Activated T-cell treated with anti-CD3 and anti-CD28 coated beads, Interleukin-2, amount 50 U/mL, for 4 hours (primary cell): ENCODE measurements at places on chromosomes 6 and 20.

GRCh38 chr6:160319246-160319645 is 28.9 kb upstream of the SLC22A3 start:
- DNase-seq = no peak

DNA sequence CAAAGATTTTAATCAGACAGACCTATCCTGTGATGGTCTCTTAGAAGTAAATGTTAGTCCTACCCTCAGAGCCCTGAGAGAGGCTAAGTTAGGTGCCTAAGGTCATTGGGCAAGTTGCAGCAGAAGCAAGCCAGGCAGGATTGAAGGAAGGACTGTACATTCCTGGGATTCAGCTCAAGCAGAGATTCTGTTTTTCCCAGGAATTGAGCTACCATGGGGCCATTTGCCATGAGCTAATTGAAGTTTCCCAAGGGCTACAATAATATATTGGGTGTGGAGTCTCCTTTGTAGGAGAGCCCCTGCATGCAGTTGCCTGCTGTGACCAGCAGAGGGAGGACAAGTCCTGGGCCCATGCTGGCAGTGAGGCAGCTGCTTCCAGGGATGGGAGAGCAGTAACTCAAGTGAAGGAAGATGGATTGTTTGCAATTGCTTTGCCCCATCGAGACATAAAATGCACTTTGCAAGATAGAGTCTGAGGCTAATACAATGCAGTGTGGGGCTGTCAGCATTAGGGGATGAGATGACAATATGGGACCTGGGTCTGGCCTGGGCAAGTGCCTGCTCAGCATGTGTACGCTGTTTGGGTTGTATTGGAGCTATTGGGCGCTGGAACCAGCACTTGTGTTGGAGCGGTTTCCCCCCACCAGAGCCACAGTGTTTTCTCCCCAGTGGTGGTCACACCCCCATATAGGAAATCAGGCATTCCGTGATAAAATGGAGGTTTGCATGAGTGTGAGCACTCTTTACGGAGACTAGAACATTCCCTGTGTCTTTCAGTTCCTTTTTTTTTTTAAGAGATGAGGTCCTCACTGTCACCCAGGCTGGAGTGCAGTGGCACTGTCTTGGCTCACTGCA is 27.9 kb downstream of the DNMT3B start:
- peak; percentile 67 for DNase-seq

DNA sequence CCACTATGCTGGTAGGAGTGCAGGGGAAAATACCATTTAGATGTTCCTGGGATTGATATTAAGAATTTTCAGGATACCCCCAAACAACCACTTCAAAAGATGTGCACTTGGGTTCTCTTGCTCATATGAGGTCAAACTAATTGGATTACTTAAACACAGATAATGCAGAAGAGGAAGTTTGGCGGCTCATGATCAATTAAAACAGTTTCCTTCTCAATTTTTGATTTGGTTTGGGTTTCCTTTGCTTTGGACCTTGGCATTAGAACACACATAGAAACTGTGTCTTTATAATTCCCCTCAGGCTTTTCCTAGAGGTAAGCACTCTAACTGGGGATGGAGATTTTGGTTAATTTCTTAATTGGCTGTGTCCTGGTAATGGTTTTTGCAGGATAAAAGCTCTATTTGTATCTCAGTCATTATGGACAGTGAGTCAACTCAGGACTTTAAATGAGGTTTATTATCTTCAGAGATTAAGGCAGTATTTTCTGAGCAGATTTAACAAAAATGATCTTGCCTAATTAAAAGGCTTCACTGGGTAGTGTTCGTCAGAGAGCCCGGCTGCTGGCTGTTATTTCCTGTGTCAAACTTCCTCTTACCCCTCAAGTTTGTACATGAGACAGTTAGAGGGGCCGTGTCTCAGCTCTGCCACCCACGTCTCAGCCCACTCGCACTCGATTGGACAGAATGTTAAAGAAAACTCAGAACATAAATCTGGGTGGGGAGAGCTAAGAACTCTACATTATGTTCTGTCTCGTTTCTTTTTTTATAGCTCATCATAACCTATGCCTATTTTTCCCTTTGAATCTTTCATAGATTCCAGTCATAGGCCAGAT is 50.3 kb upstream of the PREP start:
- DNase-seq = peak; percentile 36

DNA sequence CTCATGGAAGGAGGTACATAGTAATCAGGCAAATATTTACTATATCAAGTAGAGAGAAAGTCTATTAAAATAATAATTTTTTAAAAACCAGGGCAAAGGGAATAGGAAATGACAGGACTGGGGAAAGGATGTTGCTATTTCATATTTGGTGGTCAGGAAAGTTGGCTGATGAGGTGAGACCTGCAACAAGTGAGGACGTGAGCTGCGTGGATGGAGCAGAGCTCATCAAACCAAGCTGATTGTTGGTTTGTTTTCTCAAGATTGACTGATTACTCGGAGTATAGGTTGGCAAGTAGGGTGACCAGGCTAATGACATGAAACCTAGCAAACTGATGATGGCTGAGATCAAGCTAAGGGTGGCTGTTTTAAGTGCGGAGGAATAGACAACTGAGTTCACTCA is 6.0 kb downstream of the GJA1 start:
- no peak for DNase-seq

GRCh38 chr20:16498526-16499253 is 74.6 kb downstream of the KIF16B start:
- DNase-seq = no peak

DNA sequence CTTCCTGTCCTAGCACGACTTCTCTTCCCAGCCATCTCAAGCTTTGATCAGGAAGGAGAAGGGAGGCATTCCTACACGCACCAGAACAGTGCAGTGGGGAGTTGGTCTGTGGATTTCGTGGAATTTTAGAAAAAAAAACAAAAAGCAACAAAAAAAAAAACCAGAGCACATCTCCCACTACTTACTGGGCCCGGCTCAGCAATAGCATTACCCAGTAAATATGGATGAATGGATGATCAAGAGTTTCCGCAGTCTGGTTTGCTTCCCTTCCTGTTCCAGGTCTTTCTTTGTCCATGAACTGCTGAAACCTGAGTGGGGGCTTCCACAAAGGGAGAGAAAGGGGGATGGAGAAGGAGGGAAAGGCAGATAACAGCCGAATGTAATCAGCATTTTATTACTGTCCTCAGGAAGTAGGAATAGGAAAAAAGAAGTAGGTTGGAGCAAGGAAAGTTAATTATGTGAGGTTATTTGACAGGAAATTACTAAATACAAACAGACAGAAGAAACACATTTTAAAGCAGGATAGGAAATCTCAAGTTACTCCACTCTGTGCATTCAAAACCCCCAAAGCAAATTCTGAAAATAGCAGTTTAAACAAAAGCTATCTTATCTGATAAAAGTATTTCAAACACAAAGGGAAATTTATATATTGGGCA is 349.0 kb downstream of the PRL start:
- DNase-seq = no peak

DNA sequence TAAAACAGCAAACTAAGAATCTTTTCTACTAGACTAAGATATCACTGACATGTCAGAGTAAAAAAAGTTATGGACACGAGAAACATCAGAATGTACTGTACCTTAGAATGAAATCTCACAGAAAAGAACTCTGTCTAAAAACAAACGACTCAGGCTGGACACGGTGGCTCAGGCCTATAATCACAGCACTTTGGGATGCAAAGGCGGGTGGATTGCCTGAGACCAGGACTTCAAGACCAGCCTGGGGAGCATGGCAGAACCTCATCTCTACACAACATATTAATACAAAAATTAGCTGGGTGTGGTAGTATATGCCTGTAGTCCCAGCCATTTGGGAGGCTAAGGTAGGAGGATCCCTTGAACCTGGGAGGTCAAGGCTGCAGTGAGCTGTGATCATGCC is 122.6 kb downstream of the PRND start:
- DNase-seq = no peak

GRCh38 chr20:46237227-46237626 is 71.1 kb downstream of the CDH22 start:
- DNase-seq = no peak

DNA sequence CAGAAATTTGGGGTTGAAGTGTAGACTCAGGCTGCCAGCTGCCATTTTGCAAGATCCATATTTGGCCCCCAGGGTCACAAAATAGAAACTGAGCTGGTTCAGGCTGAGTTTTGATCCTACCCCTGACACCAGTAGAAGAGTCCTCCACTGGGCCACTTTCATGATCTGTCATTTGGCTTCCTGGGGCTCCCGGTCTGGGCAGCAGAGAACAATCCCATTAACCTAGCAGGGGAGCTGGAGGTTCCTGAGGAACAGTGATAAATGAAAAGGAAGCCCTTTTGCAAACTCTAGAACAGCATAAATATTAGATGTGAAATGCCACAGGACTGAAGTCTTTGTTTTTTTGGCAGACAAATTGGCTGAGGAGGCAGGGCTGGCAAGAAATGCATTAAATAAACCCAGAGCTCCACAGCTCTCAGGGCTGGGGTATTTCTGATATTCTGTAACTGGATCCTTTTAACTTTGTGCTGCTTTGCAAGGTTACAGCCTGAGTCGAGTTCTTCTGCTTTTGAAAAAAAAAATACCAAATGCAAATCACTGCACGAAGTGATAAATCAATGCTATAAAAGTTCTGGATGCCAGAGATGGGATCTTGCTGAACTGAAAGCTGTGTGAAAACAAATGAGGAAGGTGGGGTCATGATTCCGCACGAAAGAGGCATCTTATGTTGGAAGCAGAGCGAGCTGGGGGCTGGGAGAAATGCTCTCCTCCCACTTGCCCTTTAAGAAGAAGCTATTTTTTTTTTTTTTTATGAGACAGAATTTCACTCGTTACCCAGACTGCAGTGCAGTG is 64.4 kb downstream of the SULF2 start:
- DNase-seq = no peak

DNA sequence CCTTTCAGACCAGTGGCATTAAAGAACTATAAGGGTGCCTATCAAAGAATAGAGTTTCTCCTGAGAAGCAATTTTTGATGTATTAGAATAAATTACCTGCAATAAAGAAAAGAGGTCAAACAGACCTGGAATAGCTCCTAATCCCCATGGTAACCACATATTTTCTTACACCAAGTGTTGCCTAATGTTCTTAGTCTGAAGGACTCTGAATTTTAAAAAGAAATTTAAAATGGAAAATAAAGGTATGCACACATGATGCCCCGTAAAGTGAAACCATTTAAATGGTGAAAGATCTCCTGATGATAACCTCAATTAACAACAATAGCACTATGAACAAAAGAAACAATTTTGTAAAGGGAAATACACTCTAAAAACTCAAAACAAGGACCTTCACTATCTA is 55.1 kb upstream of the LOC128125822 start:
- DNase-seq = no peak

DNA sequence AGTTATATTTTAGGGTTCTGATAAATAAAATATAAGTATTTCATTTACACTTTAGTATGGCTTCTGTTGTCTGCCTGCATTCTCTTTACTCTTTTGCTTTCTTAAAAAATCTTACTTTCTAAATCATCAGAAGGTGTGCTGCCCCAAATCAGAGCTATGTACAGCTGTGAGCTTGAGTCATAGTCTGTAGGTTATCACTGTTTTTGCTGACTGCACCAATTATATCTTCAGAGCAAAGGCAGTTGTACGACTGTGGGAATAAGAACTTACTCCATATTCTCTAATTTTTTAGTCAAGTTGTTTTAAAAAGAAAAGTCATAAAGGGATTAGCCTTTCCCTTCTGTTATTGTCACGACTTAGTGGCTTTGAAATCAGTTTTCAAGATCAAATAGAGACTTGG is 1649.0 kb downstream of the HACE1 start:
- no peak for DNase-seq

DNA sequence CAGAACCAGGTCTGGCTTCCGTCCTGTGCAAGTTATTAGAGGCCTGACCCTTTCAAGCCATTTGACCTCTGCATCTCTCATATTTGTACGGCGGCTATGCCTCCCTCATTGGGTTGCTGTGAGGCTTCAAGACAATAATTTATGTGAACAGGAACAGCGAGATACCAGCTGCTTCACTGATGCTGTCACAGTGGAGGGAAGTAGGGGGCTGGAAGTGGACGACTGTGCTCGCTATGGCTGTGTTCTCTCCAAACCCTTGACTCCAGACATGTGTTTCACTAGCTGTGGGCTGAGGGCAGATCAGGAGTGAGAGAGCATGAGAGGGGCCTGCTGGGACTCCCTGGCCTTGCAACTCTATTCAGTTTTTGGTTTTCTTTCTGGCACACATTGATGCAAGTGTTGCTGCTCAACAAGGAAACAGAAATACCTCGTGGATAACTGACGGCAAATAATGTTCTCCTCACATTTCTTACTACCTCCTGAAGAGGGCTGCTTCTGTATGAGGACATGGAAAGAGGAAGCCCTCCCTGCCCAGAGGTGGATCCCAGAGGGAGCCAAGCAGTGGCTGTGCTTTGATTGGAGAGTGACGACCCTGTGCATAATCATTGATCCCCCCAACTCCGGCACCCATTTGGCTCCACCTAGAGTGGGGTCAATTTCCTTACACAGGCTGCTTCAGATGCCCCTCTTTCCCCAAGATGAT is 34.7 kb upstream of the SCP2D1 start:
- DNase-seq = no peak

GRCh38 chr6:31785475-31785874 is 8.3 kb upstream of the VWA7 start:
- DNase-seq = no peak

DNA sequence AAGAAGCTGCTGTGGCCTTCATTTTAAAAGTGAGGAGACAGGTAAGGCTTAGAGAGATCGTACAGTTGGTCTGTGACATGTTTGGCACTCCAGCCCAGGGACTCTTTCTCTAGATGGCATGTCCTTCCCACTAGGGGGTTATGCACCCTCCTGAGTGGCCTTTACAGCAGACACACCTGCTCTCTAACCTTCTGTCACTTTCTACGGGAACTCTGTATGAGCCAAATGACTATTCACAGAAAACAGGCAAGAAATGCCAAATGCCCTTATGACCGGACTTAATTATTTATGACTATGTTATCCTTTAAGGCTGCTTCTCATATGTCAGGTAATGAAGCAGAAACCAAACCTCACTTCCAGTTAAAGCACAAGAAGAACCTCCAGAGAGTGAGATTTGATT is 91.2 kb downstream of the MAP3K5 start:
- DNase-seq = no peak

- DNase-seq = no peak
Measured at GRCh38 chr6:7588506-7588905, 1.5 kb upstream of the SNRNP48 start.

- DNase-seq = no peak
Measured at GRCh38 chr6:117601811-117602150, 530 bp downstream of the GOPC start.

GRCh38 chr6:5461365-5461764 is 200.1 kb downstream of the FARS2 start:
- no peak for DNase-seq

DNA sequence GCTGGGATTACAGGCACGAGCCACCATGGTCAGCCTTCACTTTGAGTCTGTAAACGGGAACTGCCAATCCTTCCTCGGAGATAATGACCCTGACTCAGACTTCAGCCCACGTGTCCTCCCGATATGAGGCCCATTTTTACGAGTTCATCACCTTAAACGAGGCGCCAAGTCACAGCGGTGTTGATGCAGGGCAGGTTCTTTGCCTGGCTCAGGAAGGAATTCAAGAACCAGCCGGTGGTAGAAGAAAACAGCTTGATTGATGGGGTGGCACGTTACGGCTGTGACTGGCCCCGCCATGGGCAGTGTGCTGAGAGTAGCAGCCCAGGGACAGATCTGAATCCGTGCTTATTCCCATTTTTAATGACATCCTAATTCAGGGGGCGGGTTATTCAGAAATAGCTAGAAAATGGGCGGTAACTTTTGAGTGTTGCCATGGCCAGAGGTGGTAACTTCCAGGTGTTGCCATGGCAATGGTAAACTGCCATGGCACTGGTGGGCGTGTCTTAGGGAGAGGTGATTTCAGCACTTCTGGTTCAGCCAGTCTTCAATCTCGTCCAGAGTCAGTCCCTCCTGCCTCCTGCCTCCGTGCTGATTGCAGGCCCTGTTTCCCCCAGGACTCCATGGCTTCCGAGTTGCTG is 9.1 kb upstream of the MAP1LC3A start:
- DNase-seq = no peak
